CD4-positive, alpha-beta T cell (primary cell): ENCODE measurements at places on chromosomes 16 and 17.

- peak; percentile 38 for DNase-seq
Measured at GRCh38 chr17:61837175-61838051, 25.9 kb downstream of the BRIP1 start.

- DNase-seq = no peak
Measured at GRCh38 chr17:20010936-20011335, 1.8 kb downstream of the SPECC1 start.

GRCh38 chr17:71764505-71764904 lies 356.3 kb upstream of the SOX9 start:
- no peak for DNase-seq

- no peak for DNase-seq
Measured at GRCh38 chr17:29569245-29569950, 897 bp downstream of the TP53I13 start.
